ENCODE measurements at places on chromosomes 2 and 18.

GRCh38 chr18:78542204-78542603, 437.4 kb upstream of the SALL3 start:
- DNase-seq: no peak

GRCh38 chr2:18518116-18519111, 42.0 kb downstream of the RDH14 start:
- no peak for DNase-seq

GRCh38 chr18:38575648-38576047, 1010.0 kb upstream of the CELF4 start:
- DNase-seq: no peak

DNA sequence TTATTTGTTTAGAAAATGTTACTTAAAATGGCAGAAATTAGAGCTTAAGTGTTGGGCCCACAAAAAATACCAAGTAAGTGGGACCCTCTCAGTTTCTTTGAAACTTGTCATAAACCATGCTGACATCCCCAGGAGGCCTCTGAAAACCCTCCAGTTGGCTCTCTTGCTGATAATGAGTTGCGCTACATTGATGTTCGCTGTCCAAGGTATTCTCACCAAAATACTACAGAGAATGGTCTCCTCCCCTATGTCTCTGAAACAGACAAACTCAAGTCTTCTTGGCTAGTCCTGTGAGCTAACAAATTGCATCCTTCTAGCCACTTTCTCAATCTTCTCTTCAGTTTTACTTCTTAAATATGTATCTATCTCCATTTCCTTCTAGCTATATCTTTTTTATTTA, 669.4 kb downstream of the IRS1 start:
- no peak for DNase-seq

- no peak for DNase-seq
Observed at GRCh38 chr2:240922245-240922981, 16.3 kb downstream of the CROCC2 start.

DNA sequence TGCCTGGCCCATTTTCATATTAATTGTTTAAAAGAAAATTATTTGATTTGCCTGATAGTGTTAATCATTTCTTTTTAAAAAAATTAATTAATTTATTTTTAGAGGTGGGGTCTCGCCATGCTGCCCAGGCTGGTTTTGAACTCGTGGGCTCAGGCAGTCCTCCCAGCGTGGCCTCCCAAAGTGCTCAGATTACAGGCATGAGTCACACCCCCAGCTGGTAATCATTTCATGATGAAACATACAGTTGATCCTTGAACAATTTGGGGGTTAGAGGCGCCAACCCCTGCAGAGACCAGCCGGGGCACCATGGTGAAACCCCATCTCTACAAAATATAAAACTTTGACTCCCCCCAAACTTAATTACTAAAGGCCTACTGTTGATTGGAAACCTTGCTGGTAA, 7.9 kb downstream of the GPN1 start:
- DNase-seq: no peak

DNA sequence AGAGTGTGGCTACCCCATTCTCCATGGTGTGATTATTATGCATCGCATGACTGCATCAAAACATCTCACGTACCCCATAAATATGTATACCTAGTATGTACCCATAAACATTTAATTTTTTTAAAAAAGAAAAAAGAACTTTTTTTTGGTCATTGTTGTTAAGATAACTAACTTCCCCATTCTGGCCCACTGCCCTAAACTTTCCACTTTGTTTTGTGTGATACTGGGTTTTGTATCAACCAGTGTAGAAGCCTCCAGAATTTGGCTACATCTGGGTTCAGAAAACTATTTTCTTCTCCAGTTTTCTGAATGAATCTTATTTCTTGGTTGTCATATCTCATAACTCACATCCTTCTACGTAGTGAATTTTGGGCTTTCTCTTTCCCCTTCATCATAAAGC, 62.3 kb upstream of the NABP1 start:
- DNase-seq: no peak

DNA sequence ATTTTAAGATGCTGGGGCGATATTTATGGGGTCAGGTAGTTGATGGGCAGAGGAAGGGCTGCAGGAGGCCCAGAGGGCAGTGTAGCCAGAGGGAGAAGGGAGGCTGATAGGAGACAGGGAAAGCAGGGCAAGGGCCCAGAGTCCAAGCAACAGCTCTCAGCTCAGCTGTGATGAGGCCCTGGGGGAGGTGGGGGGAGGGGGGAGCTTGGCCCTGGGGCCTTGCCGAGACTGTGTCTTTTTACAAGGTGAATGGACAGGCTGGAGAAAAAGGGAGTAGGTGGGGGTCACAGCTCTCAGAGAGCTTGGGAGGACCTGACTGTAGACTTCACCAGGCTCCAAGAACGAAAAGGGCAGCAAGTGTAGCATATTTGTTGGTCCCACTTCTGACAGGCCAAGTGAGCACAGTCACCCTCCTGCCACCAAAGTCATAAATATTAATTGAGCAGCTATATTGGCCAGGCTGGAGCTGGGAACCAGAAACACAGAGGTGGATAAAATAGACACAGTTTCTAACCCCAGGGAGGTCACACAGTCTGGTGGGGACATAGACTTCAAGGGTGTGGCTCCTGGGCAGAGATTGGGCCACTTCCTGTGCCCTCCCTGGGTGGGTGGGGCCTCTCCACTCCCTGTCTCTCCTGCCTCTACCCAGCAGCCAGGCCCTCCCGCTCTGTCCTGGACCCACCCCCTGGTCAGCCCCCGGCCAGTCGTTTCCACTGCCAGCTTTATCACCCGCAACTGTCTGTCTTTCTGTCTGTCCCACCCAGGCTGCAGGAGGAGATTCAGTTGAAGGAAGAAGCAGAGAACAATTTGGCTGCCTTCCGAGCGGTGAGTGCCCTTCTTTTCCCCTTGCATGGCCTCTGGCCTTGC, 1.4 kb downstream of the DES start:
- no peak for DNase-seq

GRCh38 chr2:239008004-239008403, 160.1 kb downstream of the TWIST2 start:
- DNase-seq: no peak

GRCh38 chr2:241728627-241729026, 5.8 kb upstream of the D2HGDH start:
- DNase-seq: no peak

DNA sequence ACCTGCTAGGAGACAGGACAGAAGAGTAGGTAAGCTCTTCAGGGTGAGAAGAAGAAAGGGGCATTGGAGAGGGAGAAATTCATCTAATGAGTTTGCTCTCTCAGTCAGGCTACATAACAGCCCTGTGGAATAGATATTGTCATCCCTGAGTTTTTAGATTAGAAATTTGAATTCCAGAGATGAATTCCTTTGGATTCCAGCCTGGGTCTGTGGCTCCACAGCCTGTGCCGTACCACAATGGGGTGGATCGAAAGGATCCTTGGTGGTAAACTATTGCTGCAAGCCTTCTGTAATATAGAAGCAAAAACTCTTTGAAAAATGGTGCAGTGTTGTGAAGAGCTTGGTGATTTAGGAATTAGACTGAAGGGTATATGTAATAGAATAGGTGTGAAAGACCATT, 21.0 kb downstream of the MYO1B start:
- DNase-seq: no peak

DNA sequence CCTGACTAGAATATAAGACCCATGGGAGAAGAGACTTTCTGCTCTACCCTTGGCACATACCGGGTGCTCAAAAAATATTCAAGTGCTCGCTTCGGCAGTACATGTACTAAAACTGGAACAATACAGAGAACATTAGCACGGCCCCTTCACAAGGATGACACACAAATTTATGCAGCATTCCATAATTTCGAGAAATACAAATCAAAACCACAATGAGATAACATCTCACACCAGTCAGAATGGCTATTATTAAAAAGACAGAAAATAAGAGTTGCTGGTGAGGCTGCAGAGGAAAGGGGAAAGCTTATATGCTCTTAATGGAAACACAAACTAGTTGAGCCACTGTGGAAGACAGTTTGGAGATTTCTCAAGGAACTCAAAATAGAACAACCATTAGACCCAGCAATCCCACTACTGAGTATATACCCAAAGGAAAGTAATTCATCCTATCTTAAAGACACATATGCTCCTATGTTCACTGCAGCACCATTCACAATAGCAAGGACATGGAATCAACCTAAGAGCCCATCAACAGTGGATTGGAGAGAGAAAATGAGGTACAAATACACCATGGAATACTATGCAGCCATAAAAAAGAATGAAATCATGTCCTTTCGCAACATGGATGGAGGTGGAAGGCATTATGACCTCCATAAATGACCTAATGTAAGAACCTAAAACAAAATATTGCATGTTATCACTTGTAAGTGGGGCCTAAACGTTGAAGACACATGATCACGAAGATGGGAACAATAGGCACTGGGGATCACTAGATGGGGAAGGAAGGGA, 71.6 kb upstream of the CYP1B1 start:
- DNase-seq: no peak

- DNase-seq: no peak
Observed at GRCh38 chr2:181828122-181828705, 63.3 kb upstream of the ITPRID2 start.

- no peak for DNase-seq
Observed at GRCh38 chr18:58067601-58068000, 23.6 kb downstream of the NEDD4L start.

DNA sequence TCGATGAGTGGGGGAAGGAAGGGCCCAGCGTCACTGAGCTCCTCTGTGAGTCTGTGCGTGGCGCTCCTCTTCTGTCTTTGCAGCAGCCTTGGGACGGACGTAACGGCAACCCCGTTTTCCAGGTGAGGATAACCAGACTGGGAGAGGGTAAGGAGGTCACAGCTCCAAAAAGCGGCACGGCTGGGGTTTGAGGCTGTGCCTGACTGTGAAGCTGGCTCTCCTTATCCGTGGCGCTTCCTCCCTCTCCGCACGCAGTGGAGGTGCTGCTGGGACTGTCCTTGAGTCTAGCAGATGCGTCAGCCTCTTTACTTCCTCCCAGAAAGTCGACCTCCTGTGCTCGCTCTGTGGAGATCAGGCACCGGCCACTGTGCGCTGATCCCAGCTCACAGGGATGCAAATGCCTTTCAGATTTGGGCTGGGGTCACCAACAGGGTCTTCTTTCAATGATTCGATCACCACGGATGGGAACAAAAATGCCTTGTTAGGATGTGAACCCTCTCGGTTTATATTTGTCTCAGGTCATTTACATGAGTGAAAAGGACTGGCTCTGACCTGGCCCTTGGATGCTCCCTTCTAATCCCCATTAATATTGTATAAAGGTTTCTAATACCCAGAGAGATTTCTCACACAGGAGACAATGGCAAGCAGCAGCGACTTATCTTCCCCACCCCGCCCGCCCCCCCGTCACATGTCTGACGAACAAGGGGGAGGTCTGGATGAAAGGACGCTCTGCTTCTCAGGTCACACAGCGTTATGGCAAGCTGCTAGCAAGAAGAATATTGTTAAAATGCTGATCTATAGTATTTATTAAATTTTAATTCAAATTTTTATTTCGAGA, 30.1 kb upstream of the E2F6 start:
- no peak for DNase-seq

GRCh38 chr18:57827646-57828045, 24.5 kb upstream of the ATP8B1 start:
- no peak for DNase-seq

DNA sequence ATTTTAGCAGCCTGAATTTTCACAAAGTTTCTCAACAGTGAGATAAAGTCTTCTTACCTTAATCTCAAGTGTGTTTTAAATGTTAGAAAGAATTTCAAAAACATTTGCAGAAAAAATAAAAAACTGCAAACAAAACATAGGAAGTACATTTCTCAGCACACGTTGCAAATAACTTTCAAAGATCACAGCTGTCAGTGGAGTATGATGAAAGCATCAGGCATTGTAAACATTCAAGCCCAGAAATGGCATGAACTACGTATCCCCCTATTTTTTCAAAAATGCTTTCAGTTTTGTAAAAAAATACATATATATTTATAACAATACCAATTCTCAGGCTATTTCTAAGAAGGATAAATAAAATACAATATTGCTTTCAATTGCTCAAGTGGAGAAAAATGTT, 320.6 kb upstream of the TFPI start:
- no peak for DNase-seq

DNA sequence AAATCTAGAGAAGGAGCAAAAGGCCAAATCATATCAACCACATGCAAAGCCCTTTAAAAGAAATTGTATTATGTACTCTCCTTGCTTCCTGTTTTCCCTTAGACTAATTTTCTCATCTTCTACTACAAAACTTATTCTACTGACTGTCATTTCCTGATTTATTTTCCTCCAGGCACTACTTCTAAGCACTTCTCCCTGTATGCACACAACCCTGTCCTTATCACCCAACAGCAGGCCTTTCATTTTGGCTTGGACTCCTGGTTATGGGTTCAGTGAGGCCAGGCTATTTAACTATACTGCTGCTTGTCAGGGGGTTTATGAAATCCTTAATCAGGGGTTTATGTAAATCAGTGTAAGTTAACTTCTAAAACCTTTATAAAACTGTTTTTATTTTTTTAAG, 205.1 kb upstream of the FAM98A start:
- no peak for DNase-seq

- no peak for DNase-seq
Observed at GRCh38 chr2:169736902-169737301, 3.3 kb downstream of the KLHL23 start.

DNA sequence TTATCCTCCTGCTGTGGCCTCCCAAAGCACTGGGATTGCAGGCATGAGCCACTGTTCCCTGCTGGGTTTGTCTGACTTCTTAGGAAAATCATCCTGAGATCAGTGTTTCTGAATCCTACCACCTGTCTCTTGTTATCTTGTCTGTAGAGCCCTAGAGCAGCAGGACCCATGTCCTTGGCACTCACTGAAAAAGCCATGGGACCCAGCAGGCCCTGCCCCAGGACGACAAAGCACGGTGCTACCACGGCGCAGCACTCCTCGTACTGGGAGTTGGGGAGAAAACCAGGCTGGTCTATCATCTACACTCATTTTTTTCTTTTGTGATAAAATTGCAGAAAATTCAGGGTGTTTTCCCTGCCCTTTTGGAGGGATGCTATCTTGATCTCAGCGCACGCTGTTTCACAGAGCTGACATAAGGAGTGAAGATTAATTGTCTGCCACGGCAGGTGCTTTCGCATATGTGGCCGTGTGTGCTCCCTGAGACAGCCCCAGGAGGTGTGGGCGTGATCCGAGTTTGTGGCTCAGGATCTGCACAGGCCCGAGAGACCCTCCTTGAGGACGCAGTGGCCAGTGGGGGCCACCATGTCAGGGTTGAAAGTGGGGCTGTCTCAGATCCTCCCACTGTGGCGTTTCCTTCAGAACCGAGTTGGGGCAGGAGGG, 179.1 kb downstream of the LDLRAD4 start:
- no peak for DNase-seq

GRCh38 chr18:57428221-57429150, 6.7 kb upstream of the ONECUT2 start:
- DNase-seq: no peak

All from cortex of kidney (tissue), 1 donor.